Bronchial epithelial cell (primary cell): ENCODE measurements at places on chromosomes 6 and 20. TPM values are rescaled to one million over a fixed set of nuclear protein-coding genes. Genes with fewer than 3 reads are reported as not detected.

FLRT3 gene
- total RNA-seq = 17.1 and 20.7 TPM in 2 replicates

EYA4 gene
- 9.7 and 13.1 TPM in 2 replicates for total RNA-seq

CD24 gene
- total RNA-seq = 911 and 1,344 TPM in 2 replicates

GMNN gene
- 6.1 and 8.6 TPM in 2 replicates for total RNA-seq

INSM1 gene
- total RNA-seq = not detected in 2 replicates

ERVFRD-1 gene
- total RNA-seq = not detected in 2 replicates

LY6G6F gene
- total RNA-seq = not detected in 2 replicates

MLIP gene
- 0.53 and 9.3 TPM in 2 replicates for total RNA-seq

GGTLC1 gene
- total RNA-seq = not detected in 2 replicates

HAO1 gene
- not detected in 2 replicates for total RNA-seq

GABRR1 gene
- total RNA-seq = not detected in 2 replicates

CD93 gene
- under 0.01 and 0.13 TPM in 2 replicates for total RNA-seq

METTL24 gene
- not detected in 2 replicates for total RNA-seq

FAM83C gene
- total RNA-seq = 0.26 and 0.64 TPM in 2 replicates

HLA-DRA gene
- 0.13 TPM in 1 of 2 replicates, not detected in the other for total RNA-seq

TRIM15 gene
- total RNA-seq = not detected in 2 replicates

SLC17A2 gene
- not detected in 2 replicates for total RNA-seq

CD109 gene
- total RNA-seq = 23.6 and 27.4 TPM in 2 replicates

PRR18 gene
- under 0.01 TPM in 2 replicates for total RNA-seq

CLVS2 gene
- not detected in 2 replicates for total RNA-seq

KHDC1L gene
- total RNA-seq = not detected in 2 replicates

SUMO4 gene
- 0.79 and 1.2 TPM in 2 replicates for total RNA-seq
